ENCODE measurements at places on chromosomes 4 and X. TPM values are rescaled to one million over a fixed set of nuclear protein-coding genes. Genes with fewer than 3 reads are reported as not detected.

OPHN1 gene
- 6.2 TPM for total RNA-seq

XAGE2 gene
- not detected for total RNA-seq

DNA sequence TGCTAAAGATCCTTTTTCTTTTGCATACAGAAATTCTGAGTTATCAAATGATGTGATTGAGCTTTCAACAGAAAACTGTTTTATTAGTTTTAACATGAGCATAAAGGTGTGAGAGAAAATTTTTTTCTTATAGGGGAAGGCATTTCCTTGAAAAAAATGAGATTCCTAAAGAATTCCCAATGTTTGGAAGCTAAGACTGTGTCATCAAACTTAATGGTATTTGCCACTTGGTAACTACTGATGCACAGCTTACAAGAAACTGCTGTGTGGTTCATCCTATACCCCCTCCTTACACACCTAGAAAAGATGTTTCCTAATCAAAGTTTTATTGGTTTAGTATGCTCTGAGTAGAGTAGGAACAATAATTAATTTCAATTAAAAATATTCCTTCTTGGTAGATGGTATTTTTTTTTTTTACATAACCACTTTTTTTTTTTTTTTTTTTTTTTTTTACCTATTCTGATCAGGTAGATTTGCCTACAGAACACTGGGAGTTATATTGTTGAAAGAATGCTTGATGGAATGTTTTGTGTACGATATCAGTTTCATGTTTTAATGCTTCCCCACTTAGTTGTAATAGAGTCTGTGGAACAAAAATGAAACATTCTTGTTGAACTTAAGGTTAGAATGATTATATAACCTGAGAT is 6.0 kb downstream of the PTPN13 start:
- DNase-seq, result no peak

KIF4A gene
- 0.18 TPM for total RNA-seq

Data from heart left ventricle (tissue), 16 donors.